ENCODE measurements at places on chromosomes 16 and 17.

GRCh38 chr16:3266873-3267537 is 10.6 kb upstream of the MEFV start:
- DNase-seq, result peak; percentile 84

DNA sequence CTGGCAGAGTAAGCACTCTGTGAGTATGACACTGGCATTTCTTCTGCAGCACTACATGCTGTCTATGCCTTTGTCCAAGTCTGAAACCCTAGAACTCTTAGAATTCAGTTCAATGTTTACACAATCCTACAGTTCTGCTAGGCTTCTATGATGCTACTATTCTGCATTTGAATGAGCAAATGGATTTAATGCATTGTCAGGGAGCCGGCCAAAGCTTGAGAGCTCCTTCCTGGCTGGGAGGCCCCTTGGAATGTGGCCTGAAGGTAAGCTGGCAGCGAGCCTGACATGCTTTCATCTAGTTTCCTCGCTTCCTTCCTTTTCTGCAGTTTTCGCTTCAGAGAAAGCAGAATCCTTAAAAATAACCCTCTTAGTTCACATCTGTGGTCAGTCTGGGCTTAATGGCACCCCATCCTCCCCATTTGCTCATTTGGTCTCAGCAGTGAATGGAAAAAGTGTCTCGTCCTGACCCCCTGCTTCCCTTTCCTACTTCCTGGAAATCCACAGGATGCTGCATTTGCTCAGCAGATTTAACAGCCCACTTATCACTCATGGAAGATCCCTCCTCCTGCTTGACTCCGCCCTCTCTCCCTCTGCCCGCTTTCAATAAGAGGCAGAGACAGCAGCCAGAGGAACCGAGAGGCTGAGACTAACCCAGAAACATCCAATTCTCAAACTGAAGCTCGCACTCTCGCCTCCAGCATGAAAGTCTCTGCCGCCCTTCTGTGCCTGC is at the start of gene CCL2:
TSS of gene CCL2 (plus strand) at position 635 of the 730 bp plus-strand sequence. CDS start at position 700, 65 bp downstream.
- peak; percentile 29 for DNase-seq

DNA sequence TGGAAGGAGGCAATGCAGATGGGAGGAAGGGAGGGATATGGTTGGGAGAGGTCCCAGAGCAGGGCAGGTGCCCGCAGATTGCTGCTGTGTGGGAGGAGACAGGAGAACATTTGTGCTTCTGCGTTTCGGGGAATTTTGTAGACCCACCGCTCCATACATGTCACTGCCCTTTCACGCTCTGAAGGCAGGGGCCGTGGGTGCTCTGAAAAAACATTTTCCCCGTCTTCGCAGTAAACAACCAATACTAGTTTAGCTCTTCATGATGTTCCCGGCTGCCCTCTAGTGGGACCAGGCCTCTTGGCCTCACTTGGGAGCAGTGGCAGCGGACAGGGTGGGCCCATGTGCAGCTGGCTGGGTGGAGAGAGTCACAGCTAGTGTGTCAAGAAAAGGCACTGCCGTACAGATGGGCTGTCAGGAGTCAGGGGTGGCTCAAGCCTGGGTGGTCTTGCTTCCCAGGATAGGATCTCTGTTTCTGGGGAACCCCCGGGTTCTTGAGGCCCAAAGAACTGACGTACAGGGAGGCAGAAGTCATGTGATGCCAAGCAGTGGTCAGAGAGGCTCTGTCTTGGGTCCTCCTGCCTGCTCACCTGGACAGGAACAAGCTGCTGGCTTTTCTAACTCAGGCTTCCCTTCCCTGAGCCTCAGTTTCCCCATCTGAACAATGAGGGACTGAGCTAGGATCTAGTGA is 46.5 kb upstream of the CPNE2 start:
- DNase-seq, result no peak

DNA sequence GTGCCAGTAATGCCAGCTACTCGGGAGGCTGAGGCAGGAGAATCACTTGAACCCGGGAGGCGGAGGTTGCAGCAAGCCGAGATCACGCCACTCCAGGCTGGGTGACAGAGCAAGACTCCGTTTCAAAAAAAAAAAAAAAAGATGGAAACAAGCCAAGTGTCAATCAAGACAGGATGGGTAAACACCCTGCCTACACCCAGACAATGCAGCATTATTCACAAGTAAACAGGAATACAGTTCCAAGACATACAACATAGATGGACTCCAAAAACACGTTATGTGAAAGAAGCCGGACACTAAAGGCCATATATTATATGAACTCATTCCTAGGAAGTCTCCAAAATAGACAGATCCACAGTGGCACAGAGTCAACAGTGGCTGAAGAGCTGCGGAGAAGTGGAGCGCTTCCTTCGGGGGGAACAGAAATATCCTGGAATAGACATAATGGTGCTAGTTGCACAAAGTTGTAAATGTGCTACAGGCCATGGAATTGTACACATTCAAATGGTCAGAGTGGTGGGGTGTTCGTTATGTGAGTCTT is 33.9 kb downstream of the ANKRD11 start:
- DNase-seq, result no peak

Data from GM04503 (cell line).